Stimulated activated CD8-positive, alpha-beta memory T cell treated with anti-CD3 and anti-CD28 coated beads, Interleukin-7, amount 100 ng/mL, for 24 hours (primary cell): ENCODE measurements at places on chromosomes 1 and 21.

GRCh38 chr1:109438798-109439297, 12.6 kb upstream of the PSMA5 start:
- no peak for DNase-seq

GRCh38 chr1:150268340-150268704, 494 bp downstream of the APH1A start:
- DNase-seq = no peak

DNA sequence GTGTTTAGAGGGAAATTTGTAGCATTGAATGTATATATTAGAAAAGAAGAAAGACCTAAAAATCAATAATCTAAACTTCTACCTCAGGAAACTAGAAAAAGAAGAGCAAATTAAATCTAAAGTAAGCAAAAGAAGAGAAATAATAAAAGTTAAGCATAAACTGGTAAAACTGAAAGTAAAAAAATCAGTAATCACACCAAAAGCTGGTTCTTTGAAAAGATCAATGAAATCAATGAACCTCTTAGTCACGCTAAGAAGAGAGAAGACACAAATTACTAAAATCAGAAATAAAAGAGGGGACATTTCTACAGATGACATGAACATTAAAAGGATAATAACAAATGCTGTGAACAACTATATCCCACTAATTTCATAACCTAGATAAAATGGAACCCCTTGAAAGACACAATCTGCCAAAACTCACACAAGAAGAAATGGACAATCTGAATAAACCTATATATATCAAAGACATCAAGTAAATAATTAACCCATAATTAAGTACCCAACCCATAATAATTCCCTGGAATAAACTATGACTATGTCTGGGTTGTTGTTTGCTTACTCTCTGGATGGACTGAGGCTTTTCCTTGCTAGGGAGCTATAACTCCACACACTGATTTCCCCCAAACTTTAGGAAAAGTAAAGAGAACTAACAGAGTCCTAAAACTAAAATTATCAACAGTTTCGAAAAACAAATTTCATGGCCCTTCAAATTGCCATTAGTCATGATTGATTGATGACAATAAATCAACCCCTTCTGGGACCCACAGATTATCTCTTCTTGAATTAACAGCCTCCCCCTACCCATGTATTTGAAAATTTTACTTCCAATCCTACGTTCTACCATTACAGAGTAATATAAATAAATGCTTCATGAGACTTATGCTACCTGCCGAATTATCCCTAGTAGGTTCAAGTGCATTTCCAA, 2.8 kb upstream of the CDC73 start:
- no peak for DNase-seq

- no peak for DNase-seq
Observed at GRCh38 chr21:39346206-39346605, 2.7 kb downstream of the HMGN1 start.

DNA sequence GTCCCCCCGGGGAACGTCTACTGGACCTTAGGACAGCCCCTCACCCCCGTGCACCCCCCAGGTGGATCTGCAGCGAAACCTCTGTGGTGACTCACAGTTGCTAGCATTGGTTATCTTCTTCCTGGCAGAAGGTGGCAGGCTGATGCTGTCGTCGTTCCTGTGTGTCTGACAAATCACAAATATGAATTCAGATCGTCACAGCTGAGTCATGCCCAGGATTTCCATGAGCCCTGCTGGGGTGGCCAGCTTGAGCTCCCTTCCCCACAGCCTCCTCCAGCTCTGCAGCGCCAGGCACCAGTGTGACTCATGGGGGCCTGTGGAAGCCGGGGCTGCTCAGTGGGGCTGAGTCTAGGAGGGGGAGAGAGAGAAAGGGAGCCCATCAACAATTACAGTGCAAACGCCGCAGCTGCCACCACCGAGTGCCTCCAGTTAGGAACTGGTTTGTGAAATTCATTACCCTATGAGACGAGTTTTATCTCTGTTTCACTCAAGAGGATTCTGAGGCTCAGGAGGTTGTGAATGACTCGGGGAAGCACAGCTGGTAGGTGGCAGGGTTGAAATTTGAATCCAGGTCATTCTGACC, 197.9 kb downstream of the DYRK1A start:
- peak; percentile 77 for DNase-seq

GRCh38 chr1:24199291-24199900, 12.3 kb upstream of the IFNLR1 start:
- peak; percentile 46 for DNase-seq
